ENCODE measurements at places on chromosomes 16 and 17.
A peak's percentile ranks its signal among the peaks of the same experiment; 100 is the strongest.

GRCh38 chr17:83137523-83137922 lies 58.1 kb downstream of the METRNL start:
- no peak for DNase-seq

- no peak for DNase-seq
Observed at GRCh38 chr16:79401157-79401556, 199.4 kb downstream of the MAF start.

GRCh38 chr16:81817296-81817695 lies 38.2 kb downstream of the PLCG2 start:
- DNase-seq = no peak

GRCh38 chr16:72066747-72067146 lies 3.7 kb downstream of the HPR start:
- DNase-seq = peak; percentile 29

GRCh38 chr16:1338119-1338730 lies 4.8 kb downstream of the BAIAP3 start:
- DNase-seq = no peak

DNA sequence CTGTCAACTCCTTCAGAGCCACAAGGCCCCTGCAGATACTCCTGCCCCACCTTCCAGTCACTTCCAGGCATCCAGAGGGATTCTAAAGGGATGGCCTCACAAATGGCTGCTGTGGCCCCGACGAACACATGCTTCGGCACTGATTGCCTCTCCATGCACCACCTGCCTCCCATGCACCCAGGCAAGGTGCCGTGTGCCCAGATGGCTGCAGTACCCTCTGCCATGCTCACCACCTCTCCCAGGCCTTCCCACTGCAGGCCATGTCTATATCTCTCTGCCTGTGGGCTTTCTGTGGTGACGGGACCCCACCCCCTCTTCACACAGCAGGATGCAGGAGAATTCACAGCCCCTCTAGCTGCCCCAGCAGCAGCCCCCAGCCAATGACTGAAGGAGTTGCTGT lies 27.9 kb upstream of the LYRM9 start:
- no peak for DNase-seq

DNA sequence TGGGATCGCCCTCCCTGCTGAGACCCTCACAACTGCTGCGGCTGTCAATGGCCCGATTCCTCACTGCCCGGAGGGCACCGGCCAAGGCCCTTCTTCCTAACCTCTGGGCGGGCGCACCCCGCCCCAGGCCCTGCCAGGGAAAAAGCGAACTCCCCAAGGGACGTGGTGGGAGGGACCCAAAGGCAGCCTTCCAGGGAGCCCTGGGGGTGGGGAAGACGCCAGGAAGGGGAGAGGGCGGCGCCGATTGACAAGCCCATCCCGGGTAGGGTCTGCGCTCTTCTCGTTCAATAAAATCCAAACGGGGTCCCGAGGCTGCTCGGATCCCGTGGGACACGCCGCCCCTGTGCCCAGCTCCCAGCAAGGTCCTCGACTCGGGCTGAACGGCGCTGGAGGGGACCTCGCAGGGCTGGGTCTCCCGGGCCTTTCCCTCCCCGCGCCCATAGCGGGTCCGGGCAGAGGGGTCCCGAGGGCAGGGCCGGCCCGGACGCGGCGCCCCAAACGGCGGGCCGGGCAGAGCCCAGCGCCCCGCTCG lies 416 bp downstream of the KIFC3 start:
- no peak for DNase-seq

DNA sequence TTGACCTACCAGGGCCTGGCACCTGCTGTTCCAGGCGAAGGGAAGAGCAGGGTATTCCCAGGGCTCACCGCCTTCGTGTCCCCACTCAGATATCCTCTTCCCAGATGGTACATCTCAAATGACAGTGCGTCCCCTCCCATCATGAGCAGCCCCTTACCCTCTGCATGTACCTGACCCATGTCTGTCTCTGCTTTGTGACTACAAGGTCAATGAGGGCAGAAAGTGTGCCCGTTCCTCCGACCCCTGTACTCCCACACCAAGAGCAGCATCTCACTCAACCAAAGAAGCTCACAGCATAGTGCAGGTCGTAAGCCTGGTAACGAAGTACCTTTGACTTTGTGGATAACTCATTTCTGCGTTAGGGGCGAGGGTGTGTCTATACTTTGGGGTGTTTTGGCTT lies 142.6 kb downstream of the KATNIP start:
- no peak for DNase-seq

GRCh38 chr16:11480634-11481033 lies 106.1 kb downstream of the LITAF start:
- DNase-seq = no peak

DNA sequence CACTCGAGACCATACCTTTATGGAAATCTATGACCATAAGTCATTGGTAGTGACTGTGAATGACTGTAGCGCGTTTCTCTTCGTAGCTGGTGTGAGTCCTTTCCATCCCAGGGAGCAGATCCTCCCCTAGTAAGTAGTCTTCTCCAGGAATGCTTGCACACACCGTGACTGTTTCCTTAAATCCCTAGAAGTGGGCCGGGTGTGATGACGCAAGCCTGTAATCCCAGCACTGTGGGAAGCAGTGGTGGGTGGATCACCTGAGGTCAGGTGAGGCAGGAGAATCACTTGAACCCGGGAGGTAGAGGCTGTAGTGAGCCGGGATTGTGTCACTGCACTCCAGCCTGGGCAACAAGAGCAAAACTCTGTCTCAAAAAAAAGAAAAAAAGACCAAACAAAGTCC lies 70.6 kb downstream of the CRISPLD2 start:
- no peak for DNase-seq

- no peak for DNase-seq
Observed at GRCh38 chr16:46986896-46987295, 13.4 kb upstream of the DNAJA2 start.

- DNase-seq = no peak
Observed at GRCh38 chr16:4550591-4550990, 5.5 kb upstream of the C16orf96 start.

GRCh38 chr16:71260995-71261394 lies 28.2 kb downstream of the CMTR2 start:
- DNase-seq = no peak

DNA sequence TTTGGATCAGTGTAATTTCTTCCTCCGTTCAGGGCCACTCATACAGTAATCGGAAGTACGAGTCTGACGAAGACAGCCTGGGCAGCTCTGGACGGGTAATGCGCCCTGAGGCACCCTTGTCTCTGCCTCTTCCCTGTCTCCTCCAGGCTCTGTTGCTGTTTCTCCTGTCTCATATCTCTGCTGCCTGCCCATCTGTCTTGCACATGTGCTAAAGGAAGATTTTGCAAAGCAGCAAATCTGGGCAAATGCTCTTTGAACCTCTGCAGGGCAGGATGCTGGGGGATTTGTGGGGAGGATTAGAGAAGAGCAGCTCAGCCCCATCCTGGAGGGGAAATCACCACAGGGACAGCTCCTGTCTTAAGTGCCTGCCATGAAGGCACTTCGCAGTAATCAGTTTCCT lies 32.4 kb upstream of the POLR3E start:
- DNase-seq = peak; percentile 47

DNA sequence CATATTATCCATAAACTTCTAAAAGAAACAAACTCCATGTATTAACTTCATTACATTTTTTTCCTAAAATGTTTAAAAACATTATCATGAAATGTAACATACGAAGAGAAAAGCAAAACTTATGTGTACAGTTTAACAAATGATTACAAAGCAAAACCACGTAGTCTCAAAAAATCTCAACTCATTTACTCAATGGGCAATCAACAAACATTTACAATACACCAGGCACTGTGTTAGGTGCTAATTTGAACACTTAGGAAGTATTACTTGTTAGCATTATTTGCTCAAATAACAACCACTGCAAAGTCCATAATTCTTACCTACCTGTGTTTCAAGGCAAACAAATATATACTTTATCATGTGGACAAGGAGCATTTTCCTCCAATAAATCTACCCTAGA lies 164.9 kb downstream of the STX8 start:
- DNase-seq = no peak

DNA sequence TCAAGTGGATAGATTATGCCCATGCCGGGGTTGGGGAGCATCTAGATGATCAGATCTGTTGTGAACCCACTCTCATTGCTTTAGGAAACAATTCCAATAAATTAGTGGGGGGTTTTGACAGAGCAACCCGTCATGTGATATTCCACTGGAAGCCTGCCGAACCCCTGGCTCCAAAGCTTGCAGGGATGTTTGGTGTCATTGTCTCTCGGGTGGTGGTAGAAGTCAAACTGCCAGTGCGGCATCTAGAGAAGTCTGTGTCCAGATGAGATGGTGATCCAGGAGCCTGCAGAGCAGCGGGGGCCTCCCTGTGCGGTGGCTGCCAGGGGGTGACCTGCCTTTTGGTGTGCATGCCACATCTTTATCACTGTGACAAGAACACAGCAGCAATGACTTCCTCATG lies 91.7 kb downstream of the SHISA6 start:
- no peak for DNase-seq

DNA sequence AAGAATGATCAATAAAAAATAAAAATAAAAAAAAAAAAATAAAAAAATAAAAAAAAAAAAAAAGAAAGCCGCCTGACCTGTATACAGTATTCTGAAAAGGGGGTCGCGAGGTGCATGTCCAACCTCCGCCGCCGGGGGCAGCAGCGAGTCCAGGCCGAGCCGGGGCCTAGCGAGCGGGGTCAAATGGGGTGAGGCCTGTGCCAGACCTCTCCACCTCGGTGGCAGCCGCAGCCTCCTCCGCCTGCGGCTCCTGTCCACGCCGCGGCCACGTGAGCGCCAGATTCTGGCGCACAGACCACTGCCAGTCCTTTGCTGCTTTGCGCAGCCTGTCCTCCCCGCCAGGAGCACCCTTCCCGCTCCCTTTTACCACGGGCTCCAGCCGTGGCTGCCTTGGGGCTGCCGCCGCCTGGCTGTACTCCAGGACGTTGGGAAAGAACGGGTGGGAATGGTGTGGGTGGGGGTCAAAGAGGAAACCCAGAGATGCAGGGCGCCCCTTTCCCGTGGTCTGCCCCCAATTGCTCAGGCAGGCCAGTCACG lies 2.4 kb upstream of the BCKDK start:
- peak; percentile 76 for DNase-seq

- no peak for DNase-seq
Observed at GRCh38 chr17:19744492-19744891, 3.6 kb downstream of the ALDH3A1 start.

GRCh38 chr16:21263640-21264570 lies 14.2 kb downstream of the CRYM start:
- no peak for DNase-seq
